WTC11 (cell line): ENCODE measurements at places on chromosomes 11 and 22. TPM values are rescaled to one million over a fixed set of nuclear protein-coding genes. Genes with fewer than 3 reads are reported as not detected.

Gene ACTN3
- total RNA-seq: 18.5 to 20.4 TPM (median 19.2 TPM) in 3 replicates

DNA sequence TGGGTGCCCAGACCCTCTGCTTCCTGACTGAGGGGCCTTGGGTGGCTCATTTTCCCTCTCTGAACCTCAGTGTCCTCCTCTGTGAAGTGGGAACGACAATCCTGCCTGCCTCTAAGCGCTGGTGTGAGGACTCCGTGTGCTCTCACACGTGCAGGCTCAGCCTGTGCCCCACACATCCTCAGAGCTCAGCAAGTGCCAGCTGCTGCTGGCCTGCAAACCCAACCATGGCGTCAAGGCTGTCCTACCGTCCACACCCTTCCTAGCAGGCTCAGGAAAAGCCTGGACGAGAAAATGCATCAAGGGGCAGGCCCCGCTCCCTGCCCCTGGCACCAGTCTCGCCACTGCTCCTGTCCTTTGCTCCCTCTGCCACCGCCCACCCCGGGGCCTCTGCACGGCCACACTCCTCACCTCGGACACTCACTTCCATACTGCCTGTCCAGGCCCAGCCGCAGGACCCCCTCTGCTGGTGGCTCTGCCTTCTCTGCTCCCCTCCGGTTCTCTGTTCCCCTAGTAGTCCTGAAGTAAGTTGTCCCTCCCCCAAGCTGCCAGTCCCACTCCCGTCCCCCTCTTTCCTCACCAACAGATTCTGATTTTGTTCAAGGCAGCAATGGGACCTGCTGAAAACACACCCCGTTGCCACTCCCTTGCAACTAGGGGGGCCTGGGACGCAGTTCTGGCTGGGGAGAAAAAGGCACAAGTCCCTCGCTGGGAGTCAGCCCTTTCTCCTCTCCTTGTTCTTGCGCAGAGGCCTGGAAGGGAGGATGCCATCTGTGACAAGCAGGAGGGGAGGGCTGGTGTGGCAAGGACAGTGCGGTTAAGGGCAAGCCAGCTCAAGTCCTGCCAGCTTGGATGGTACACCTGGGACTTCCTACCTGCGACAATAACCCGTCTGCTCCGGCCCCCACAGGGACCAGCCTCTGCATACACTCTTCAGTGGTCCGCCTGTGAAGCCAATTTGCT lies 62.2 kb downstream of the ARFGAP3 start:
- H3K27ac ChIP-seq: peak overlapping the region; percentile 82
- no peak overlapping the region for H3K4me3 ChIP-seq

GRCh38 chr22:44701824-44702478 lies at the start of gene PRR5:
PRR5 (plus strand) TSS chr22:44702204; CDS start chr22:44702475, 271 bp downstream.
- peaks cover 35% of the 10 kb centered on the region for H3K27me3 ChIP-seq
- DNase-seq: peak; percentile 64
- no peak within 1 kb of the TSS for H3K27ac ChIP-seq
- H3K4me3 ChIP-seq: peak within 1 kb of the TSS; percentile 70

Gene CHRM1
- total RNA-seq: not detected in 3 replicates
